ENCODE measurements at places on chromosomes 7 and 10.

- DNase-seq: no peak
These were observed 65.2 kb downstream of the FAM185A start for GRCh38 chr7:102814025-102814471.

- DNase-seq: peak; percentile 14
These were observed 20.4 kb downstream of the GRID2IP start for GRCh38 chr7:6530626-6531491.

DNA sequence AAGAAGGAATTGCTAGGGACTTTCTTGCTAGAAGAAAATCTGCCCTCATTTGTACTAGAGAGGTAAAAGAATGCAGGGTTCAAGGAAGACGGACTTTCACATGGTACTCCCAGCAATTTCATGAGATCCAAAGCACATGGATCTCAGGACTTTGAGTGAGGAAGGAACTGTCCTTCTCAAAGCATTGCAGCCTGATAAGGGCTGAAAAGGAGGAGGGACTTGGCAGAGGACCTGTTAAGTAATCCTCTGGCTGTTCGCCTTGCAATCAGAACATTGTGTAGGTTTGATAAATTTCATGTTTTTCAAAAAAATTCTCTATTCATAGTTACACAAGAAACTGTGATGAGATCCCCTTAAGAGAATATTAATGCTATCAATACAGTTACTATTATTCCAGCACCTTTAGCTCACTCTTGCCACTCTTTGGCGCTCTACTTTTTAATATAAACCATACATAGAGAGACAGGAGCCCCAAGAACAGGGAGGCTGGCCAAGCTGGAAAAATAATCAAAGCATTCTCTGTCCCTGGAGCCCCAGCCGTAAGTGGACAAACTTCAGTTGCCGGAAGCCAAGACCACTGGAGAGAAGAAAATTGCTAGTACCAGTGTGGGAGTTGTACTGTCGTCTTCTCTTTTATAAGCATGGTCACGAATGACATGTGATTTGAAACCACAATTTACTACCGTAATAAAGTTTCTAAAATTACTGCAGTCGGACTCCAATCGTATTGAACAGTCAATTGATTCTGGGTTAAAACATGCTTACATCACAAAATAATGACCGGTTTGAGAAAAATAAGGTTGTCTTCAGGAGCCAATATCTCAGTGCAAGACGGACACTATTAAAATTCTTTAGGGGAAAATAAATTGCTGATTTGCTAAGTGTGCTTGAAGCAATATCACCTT is 424.4 kb downstream of the SDK1 start:
- DNase-seq: no peak

- DNase-seq: no peak
These were observed 37.3 kb downstream of the SHH start for GRCh38 chr7:155774947-155775346.
